ENCODE measurements at places on chromosomes 1 and 21. TPM values are rescaled to one million over a fixed set of nuclear protein-coding genes. Genes with fewer than 3 reads are reported as not detected.
A peak's percentile ranks its signal among the peaks of the same experiment; 100 is the strongest.

GRCh38 chr1:245248231-245248731, 93.5 kb downstream of the KIF26B start:
- no peaks in the 10 kb centered on the region for H3K4me1 ChIP-seq
- no peak for DNase-seq
- no peak overlapping the region for H3K4me3 ChIP-seq
- no peak overlapping the region for H3K27ac ChIP-seq
- no peaks in the 10 kb centered on the region for H3K36me3 ChIP-seq

DNA sequence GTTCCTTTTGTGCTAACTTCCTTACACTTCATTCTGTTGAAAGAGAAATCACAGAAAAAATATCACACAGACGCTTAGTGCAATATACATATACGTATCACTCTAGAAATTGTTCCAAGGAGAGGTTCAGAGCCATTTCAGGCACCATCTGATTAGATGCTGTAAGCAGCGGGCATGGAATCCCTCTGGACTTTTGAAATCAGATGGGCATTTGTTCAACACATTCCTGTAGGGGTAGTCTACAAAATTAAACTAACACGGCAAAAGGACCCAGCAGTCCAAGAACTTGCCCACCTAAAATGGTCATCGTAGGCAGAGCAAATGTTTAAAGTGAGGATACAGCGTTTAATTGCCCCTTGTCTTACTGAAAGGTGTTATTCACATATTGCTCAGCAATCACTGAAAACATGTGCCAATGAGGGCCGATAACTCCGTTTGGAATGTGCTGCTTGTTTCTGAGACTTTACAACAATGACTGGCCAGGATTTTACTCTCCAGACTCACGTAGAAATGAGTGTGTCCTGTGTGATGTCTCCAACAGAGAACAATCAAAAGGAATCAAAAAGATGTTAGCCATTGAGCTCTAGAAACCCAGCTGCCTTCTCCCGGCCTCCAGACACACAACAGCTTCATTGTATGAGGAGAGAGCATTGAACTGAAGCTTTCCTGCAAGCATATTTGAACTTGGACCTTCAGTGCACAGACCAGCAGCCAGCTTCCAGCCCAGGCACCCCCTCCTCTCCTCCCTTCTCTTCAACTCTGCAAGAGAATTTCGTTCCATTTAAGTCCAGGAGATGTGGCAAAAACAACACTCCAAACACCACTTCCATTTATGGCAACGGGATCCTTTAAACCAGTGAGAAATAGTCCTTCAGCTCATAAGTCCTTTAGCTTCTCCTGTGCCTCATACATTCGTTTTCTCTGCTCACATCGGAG, 32.1 kb upstream of the ADORA3 start:
- H3K4me3 ChIP-seq = peak overlapping the region; percentile 53
- peaks cover 55% of the 10 kb centered on the region for H3K4me1 ChIP-seq
- peak; percentile 97 for DNase-seq
- H3K36me3 ChIP-seq = no peaks in the 10 kb centered on the region

GRCh38 chr21:46551636-46552241, 53.1 kb downstream of the S100B start:
- no peak overlapping the region for H3K4me3 ChIP-seq
- peaks cover 29% of the 10 kb centered on the region for H3K36me3 ChIP-seq
- H3K4me1 ChIP-seq = no peaks in the 10 kb centered on the region
- DNase-seq = no peak

- no peaks in the 10 kb centered on the region for H3K27me3 ChIP-seq
- H3K4me1 ChIP-seq = peaks cover 40% of the 10 kb centered on the region
- H3K36me3 ChIP-seq = no peaks in the 10 kb centered on the region
- no peak overlapping the region for H3K27ac ChIP-seq
- DNase-seq = no peak
- no peak overlapping the region for H3K4me3 ChIP-seq
Observed at GRCh38 chr1:93746021-93746812, 64.6 kb upstream of the BCAR3 start.

- DNase-seq = no peak
- no peak overlapping the region for H3K4me3 ChIP-seq
- no peaks in the 10 kb centered on the region for H3K27me3 ChIP-seq
- no peaks in the 10 kb centered on the region for H3K36me3 ChIP-seq
Observed at GRCh38 chr1:48374785-48375184, 97.2 kb downstream of the SPATA6 start.

GRCh38 chr1:200367841-200368534, 41.8 kb downstream of the ZNF281 start:
- no peak overlapping the region for H3K4me3 ChIP-seq
- H3K36me3 ChIP-seq = no peaks in the 10 kb centered on the region
- no peak for DNase-seq
- H3K27me3 ChIP-seq = no peaks in the 10 kb centered on the region

DNA sequence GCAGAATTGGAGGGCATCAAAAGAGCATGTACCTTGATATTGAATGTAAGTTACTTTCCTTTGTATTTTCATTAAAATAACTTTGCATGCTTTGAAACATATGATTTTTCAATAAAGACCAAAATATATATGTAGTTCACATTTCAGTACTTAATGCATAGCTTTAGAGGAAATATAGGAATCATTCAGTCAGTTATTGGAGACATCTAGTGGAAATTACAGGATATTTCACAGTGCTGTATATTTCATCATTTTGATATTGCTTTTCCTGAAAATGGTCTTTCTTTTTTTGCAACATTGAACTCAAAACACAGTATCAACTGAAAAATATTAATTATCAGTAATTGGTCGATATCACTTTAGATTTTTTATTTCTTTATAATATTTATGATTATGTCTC, 375.8 kb downstream of the NCAM2 start:
- H3K27ac ChIP-seq = no peak overlapping the region
- H3K4me3 ChIP-seq = no peak overlapping the region
- H3K4me1 ChIP-seq = no peaks in the 10 kb centered on the region

DNA sequence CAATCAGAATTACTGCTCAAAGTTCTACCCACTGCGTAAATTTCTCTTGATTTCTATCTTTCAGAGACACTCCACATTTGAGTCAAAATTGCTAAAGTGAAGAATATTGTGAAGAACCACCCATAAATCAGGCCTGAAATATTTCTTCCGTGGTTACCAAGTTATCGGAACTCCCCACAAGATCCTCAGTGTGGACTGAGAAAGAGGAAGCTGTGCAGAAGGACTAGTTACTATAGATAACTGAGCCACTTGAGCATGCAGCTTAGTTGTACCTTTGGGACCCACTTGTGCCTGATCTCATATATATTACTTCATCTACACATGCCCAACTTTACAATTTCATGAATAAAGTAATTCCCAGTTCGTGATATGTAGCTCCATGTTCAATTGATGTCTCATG, 18.4 kb downstream of the RWDD3 start:
- H3K4me3 ChIP-seq = no peak overlapping the region
- no peaks in the 10 kb centered on the region for H3K36me3 ChIP-seq
- H3K27ac ChIP-seq = no peak overlapping the region
- no peaks in the 10 kb centered on the region for H3K27me3 ChIP-seq

The USH2A gene
- total RNA-seq = 0.01 TPM

GRCh38 chr1:12047120-12047876, 15.8 kb upstream of the TNFRSF8 start:
- peaks cover 15% of the 10 kb centered on the region for H3K4me1 ChIP-seq
- no peak for DNase-seq
- H3K27me3 ChIP-seq = peaks cover 22% of the 10 kb centered on the region
- no peak overlapping the region for H3K4me3 ChIP-seq
- H3K36me3 ChIP-seq = no peaks in the 10 kb centered on the region
- no peak overlapping the region for H3K27ac ChIP-seq

GRCh38 chr1:1317420-1317819, 7.0 kb downstream of the INTS11 start:
- peaks cover 6% of the 10 kb centered on the region for H3K4me1 ChIP-seq
- no peak overlapping the region for H3K4me3 ChIP-seq
- H3K27me3 ChIP-seq = no peaks in the 10 kb centered on the region
- peaks cover 58% of the 10 kb centered on the region for H3K36me3 ChIP-seq
- H3K27ac ChIP-seq = no peak overlapping the region
